Hematopoietic multipotent progenitor cell (in vitro differentiated cells): ENCODE measurements at places on chromosomes 4 and X. TPM values are rescaled to one million over a fixed set of nuclear protein-coding genes. Genes with fewer than 3 reads are reported as not detected.

SLC2A9 gene
- total RNA-seq, result 3.2 TPM

SSX4B gene
- not detected for total RNA-seq

DNA sequence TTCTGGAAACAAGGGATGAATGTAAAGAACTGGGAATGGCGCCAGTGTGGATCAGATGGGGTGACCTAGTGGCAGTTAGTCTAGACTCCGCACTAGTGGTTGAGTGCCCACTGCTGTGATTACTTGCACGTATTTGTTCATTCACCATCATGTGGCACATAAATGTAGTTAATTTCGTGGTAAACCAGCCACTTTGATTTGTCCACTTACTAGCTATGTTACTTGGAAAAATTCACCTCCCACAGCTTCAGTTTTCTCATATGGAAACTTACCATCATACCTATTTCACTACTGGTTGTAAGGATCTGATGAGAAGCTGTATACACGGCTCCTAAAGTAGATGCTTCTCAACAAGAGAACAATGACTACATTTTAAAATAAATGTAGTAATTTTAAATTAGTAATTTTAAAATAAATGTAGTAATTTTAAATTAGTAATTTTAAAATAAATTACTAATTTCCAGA lies 394 bp upstream of the DYNLT3 start:
- no peak for DNase-seq

DNA sequence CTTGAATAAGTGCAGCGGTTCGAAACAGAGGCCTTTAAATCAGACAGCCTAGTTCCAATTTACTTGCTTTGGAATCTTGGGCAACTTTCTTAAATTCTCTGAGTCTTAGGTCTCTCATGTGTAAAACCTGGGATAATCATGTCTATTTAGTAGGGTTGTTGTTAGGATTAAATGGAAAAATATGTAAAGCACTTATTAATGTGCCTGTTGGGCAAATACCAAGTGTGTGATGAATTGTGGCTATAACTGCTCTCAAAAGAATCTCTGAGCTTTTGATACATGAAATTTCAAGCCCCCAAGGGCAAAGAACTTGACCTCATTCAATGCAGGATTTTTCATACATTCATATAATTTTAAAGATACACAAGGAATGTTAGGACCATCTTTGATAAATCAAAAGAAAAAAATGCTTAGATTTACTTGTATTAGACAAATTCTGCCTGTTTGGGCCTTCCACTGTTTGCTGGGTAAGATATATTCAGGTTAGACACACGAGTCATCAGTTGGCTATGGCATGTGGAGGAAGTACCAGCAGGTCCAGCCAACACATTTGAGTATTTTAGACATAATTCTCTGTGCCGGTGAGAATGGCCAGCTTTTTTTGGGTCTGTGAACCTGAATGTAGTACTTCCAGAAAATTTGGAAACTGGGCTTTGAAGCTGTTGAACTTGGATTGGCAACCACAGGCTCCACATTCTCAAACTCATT lies 241.4 kb upstream of the CNKSR2 start:
- DNase-seq, result no peak

DNA sequence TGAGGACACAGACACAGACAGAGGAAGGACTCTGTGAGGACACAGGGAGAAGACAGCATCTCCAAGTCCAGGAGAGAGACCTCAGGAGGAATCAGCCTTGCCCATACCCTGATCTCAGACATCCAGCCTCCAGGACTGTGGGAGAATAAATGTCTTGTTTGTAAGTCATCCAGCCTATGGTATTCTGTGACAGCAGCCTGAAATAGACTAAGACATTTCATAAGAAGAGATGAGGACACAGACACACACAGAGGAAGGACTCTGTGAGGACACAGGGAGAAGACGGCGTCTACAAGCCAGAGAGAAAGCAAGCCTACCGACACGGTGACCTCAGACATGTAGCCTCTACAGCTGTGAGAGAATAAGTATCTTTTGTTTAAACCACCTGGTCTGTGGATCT lies 112.1 kb downstream of the DHRSX start:
- DNase-seq, result no peak
